ENCODE measurements at places on chromosomes 5 and 9. TPM values are rescaled to one million over a fixed set of nuclear protein-coding genes. Genes with fewer than 3 reads are reported as not detected.
A peak's percentile ranks its signal among the peaks of the same experiment; 100 is the strongest.

Gene S1PR3
- total RNA-seq: 1.7 TPM

Gene CCDC192
- total RNA-seq: 0.60 TPM

Gene COL23A1
- 0.36 TPM for total RNA-seq

Gene BTNL8
- total RNA-seq: not detected

Gene SAXO1
- total RNA-seq: 0.22 TPM

Gene MARCOL
- total RNA-seq: not detected

Gene FAM200C
- total RNA-seq: 6.5 TPM

Gene GABRB2
- 3.5 TPM for total RNA-seq

Gene SPINK4
- total RNA-seq: not detected

Gene SPINK1
- total RNA-seq: 3,409 TPM

Gene MEGF10
- 12.5 TPM for total RNA-seq

Gene RABGAP1
- 78.9 TPM for total RNA-seq

Gene FOXD4L6
- not detected for total RNA-seq

Gene CCL27
- 0.67 TPM for total RNA-seq

Gene HTR4
- total RNA-seq: not detected

GRCh38 chr9:36759141-36759540, 186.4 kb downstream of the MELK start:
- DNase-seq: no peak

GRCh38 chr5:156589104-156589945, 260.8 kb upstream of the PPP1R2B start:
- DNase-seq: no peak

- DNase-seq: no peak
Measured at GRCh38 chr5:115542086-115542485, 2.5 kb downstream of the FEM1C start.

DNA sequence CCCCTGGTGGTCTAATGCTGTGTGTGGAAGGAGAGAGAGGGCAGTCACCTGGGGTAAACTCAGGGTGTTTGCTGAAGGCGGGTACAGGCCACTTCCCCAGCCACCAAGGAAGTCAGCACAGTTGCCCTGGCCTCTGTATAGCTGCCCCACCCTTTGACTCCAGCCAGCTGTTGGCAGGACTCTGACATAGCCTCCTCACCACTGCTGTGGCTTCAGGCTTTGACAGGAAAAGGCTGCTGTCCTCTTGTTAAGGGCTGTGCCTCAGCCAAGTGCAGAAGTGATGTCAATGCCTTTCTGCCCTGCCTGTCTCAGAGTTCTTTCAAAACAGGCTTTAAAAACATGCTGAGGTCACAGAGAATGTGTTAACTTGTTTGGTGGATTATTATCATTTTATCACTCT, 487.2 kb upstream of the KLF4 start:
- no peak for DNase-seq

GRCh38 chr9:101674165-101674564, 64.3 kb downstream of the GRIN3A start:
- no peak for DNase-seq

DNA sequence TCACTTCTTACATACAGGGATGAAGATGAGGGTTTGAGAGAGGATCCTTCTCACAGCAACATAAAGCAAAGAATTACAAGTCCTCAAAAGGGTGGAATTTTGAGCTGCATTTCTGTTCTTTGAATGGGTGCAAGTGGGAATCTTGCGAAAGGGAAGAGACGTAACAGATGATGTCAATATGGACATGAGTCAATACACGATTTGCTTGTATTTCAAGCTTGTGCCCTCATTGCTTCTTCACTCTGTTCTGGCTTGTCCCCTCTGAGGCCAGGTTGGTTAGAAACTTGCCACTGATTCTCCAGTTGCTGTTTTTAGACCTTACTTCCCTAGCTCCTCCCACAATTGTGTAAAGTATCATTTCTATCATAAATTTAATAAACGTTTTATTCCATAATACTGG, 104.8 kb upstream of the CLINT1 start:
- no peak for DNase-seq

- no peak for DNase-seq
Measured at GRCh38 chr5:178229861-178230260, 2.7 kb downstream of the PHYKPL start.

- no peak for DNase-seq
Measured at GRCh38 chr5:133480366-133480765, 132.0 kb downstream of the FSTL4 start.

DNA sequence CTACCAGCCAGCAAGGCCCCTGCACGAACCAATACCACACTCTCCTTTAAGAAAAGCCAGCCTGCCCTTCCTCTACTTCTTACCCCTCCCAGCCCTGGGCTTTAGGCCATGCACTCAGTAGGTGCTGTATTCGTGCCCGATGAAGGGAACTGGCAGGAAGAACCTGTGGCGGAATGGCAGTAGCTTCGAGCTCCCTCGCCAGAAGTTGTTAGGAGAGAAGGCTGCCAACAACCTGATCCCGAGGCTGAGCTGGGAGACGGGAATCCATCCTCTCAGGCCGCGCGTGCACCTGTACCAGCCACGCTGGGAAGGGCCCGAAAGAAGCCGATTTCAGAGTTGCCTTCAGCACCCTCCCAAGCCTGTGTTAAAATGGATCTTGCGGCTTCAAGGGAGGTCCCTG, 45.3 kb upstream of the AKNA start:
- no peak for DNase-seq

DNA sequence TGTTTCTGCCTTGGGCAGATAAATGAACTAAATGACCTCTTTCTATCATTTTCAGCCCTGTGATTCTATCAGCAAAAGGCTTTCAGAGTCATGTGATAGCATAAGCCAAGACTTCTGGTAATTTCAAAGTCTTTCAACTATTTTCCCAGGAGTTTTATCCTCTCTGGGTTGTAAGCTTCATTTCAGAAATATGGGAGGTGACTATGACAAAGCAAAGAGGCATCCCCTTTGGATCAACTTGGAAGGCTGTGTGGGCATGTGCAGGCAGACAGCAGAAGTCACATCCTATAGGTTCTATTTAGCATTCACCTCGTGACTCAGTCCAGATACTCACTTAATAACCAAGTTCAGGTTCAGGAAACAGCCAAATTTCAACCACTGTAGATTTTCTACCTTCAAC, 149.0 kb upstream of the FST start:
- DNase-seq: no peak

DNA sequence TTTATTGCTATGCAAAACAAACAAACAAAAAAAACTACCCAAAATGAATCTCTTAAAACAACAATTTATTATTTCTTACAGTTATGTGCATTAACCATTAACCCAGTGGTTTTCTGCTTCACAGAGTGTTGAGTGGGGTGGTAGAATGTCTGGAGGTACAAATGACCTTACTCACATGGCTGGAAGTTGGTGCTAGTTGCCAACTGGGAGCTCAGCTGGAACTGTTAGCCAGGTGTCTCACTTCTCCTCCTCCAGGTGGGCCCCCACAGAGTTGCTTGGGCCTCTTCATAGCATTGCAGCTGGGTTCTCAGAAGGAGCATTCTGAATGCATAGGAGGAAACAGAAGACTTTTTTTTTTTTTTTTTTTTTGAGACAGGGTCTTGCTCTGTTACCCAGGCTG, 10.5 kb upstream of the B4GALT1 start:
- no peak for DNase-seq

DNA sequence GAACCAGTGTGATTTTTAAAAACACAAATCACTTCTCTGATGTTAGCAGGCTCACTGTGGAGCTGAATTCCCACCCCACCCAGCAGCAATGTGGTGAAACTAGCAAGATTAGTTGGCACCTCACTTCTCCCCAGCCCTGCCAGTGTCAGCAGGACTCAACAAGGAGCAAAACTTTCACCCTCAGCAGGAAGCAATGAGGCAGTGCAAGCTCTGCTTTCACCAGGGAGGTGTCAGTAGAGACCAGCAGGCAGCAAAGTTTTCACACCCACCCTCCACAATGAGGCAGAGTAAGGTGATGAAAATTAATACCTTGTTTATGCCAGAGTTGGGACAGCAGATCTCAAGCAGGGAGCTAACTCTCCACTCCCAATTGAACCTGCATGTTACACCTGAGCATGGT, 565.0 kb downstream of the CETN3 start:
- DNase-seq: no peak

GRCh38 chr9:120845255-120845654, 2.5 kb upstream of the PSMD5 start:
- DNase-seq: no peak

GRCh38 chr5:113520899-113521298, 7.4 kb downstream of the YTHDC2 start:
- DNase-seq: no peak

GRCh38 chr9:131020862-131021261, 11.9 kb downstream of the LAMC3 start:
- DNase-seq: no peak

GRCh38 chr9:106892632-106893031, 29.7 kb downstream of the ZNF462 start:
- no peak for DNase-seq

GRCh38 chr5:179803651-179804554, 2.8 kb downstream of the MGAT4B start:
- no peak for DNase-seq

- no peak for DNase-seq
Measured at GRCh38 chr9:37812773-37813379, 12.3 kb downstream of the DCAF10 start.

- no peak for DNase-seq
Measured at GRCh38 chr9:79567671-79568098, 4.1 kb upstream of the TLE4 start.

- DNase-seq: peak; percentile 40
Measured at GRCh38 chr9:34651876-34652601, at the start of gene IL11RA. TSS of gene IL11RA (plus strand) at chr9:34652185. CDS start at chr9:34655218, 3,033 bp downstream.

- no peak for DNase-seq
Measured at GRCh38 chr9:79289856-79290255, 281.9 kb upstream of the TLE4 start.

DNA sequence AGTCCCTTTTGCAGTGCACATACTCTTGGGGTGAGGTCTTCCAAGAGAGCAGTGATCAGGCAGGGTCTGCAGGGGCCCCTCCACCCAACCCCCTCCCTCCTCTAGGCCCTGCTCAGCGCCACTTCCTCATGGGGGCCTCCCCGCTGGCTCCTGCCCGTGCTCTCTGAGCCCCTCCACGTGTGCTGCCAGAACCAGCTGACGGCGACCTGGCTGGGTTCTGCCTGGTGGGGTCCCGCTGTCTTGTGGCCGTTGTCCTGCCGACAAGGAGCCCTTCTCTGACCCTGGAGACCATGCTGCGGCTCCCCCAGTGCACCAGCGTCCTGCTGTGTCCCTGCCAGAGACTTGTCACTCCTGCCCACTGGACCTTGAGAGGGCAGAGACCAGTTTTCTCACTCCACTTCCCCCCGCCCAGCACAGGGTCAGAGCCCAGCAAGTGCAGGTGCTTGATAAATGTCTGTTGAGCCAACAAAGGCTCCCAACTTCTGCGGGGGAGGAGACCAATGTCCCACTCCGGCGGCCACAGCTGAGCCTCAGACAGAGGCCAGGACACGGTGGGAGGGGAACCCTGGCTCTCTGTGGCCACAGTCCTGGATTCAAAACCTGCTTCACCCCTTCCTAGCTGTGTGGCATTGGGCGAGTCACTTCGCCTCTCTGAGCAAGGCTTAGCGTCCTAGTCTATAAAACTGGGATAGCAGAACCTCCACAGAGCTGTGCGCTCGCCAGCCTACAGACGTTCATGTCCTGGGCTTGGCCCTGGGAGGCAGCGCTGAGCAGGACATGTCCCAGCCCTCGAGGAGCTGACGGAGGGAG, 24.8 kb downstream of the SARDH start:
- no peak for DNase-seq

GRCh38 chr5:103411711-103412110, 150.9 kb downstream of the NUDT12 start:
- no peak for DNase-seq

DNA sequence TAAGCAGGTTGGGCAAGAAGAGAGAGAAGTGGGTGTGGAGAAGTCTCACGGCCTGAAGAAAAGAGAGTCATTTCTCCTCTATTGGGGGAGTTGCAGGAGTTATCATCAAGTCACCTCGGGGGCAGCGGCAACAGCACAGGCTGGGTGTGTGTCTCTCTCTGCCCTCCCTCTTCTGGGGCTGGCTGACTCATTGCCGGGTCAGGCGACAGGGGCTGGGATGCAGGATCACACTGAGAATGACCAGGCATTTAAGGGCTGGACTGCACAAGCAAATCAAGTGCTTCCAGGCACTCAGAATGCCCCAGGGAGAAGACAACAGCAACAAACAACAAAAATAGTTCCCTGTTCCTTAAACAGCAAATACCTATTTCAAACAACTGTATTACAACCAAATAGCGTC, 6.3 kb upstream of the EQTN start:
- DNase-seq: no peak

DNA sequence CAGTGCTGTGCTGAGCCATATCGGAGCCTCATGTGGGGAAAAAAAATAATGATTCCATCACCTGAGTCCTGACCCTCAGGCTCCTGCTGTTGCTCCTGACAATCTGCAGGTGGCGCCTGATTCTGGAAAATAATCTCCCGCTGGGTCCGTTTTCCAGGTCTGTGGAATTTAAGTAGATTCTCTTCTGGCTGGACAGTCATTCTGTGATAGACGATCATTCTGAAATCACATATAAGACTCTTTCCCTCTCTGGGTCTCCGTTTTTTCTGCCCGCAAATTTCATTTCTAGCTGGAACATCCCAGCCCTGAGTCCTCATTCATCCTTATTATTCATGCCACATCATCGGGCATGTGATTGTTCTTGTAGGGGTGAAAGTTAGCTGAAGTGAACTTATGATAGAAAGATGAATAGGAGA, 22.1 kb upstream of the STXBP1 start:
- no peak for DNase-seq

GRCh38 chr5:102986074-102986473, 133.9 kb downstream of the GIN1 start:
- DNase-seq: no peak

- no peak for DNase-seq
Measured at GRCh38 chr9:137648396-137648795, 29.6 kb downstream of the EHMT1 start.

DNA sequence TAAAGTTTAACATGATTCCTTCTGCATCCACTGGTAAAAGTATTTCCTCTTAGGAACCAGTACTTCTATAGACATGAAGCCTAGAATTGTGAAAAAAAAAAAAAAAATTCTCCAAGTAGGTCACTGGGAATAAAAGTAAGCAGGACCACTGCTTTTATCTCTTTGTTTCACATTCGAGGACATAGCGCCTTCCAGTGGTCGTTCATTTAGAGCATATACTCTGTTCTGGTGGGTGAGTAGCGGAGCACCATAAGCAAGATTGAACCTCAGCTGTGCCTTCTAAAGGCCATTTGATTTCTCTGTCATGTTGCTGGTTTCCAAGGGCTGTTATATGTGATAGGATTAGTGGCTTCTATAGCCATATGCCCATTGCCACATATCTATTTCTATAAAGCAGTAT, 393.1 kb downstream of the TMEM232 start:
- no peak for DNase-seq
